Stomach (tissue), 19 donors: ENCODE measurements at places on chromosomes 7 and 10. TPM values are rescaled to one million over a fixed set of nuclear protein-coding genes. Genes with fewer than 3 reads are reported as not detected.

OLAH gene
- not detected for polyA plus RNA-seq

MAGI2 gene
- polyA plus RNA-seq = 1.4 TPM

MEST gene
- 4.8 TPM for polyA plus RNA-seq

THNSL1 gene
- 1.3 TPM for polyA plus RNA-seq

C10orf143 gene
- polyA plus RNA-seq = 11.6 TPM

GRCh38 chr7:108055611-108056021 lies 52.7 kb upstream of the LAMB1 start:
- DNase-seq = no peak
- H3K27ac ChIP-seq = no peak overlapping the region
- H3K4me3 ChIP-seq = no peak overlapping the region
- no peaks in the 10 kb centered on the region for H3K4me1 ChIP-seq
- H3K36me3 ChIP-seq = no peaks in the 10 kb centered on the region

GRCh38 chr10:89550509-89550908 lies 15.1 kb upstream of the SLC16A12 start:
- no peaks in the 10 kb centered on the region for H3K27me3 ChIP-seq
- peak overlapping the region; percentile 31 for H3K27ac ChIP-seq
- peaks cover 10% of the 10 kb centered on the region for H3K4me1 ChIP-seq
- peak; percentile 83 for DNase-seq
- H3K4me3 ChIP-seq = no peak overlapping the region

DNA sequence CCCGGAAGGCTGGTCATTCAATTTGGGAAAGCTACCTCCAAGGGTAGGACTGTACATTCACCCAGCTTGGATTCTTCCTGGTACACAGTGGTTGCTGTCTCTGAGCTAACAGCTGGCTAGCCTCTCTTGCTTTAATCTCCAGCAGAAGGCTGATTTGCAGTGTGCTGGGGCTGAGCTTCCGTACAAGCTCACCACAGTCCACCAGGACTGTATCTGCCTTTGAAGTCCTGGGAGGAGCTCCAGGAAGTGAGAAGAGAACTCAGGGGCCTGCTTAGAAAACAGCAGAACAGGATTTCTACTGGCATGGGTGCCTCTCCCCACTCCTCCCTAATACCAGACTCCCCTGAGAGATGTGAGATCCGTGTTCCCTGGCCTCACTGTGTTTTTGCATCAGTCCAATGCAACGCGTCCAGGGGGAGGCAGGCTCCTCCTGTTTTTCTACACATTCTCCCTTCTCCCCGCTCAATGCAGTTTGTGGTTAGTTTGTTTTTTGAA lies 6.6 kb downstream of the AFAP1L2 start:
- peaks cover 28% of the 10 kb centered on the region for H3K4me1 ChIP-seq
- H3K4me3 ChIP-seq = peak overlapping the region; percentile 0
- no peaks in the 10 kb centered on the region for H3K36me3 ChIP-seq
- DNase-seq = peak; percentile 59

DNA sequence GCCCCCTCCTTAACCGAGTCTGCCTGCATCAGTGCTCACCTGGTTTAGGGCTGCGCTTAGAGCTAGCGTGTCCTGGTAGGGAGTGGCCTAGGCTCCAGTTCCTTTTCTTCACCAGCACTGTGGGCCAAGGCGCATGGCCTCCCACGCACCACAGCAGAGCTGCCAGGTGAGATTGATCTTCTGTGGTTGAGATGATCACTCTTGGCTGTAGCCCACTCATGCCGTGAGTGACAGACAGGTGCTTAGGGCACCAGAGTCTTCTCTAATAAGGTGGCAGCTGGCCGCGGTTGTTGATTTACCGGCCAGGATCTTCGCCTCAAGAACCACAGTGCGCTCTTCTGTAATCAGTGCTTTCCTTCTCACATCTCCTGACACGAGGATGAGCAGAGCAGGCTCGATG lies 157.2 kb upstream of the INSYN2A start:
- DNase-seq = no peak
- H3K27me3 ChIP-seq = no peaks in the 10 kb centered on the region
- H3K4me1 ChIP-seq = no peaks in the 10 kb centered on the region
- peaks cover 32% of the 10 kb centered on the region for H3K36me3 ChIP-seq
- no peak overlapping the region for H3K27ac ChIP-seq

GRCh38 chr10:68666280-68666760 lies 54.7 kb upstream of the CCAR1 start:
- H3K4me1 ChIP-seq = no peaks in the 10 kb centered on the region
- no peak for DNase-seq
- no peak overlapping the region for H3K27ac ChIP-seq
- H3K27me3 ChIP-seq = no peaks in the 10 kb centered on the region
- no peak overlapping the region for H3K4me3 ChIP-seq

- no peaks in the 10 kb centered on the region for H3K36me3 ChIP-seq
- H3K27ac ChIP-seq = no peak overlapping the region
- no peaks in the 10 kb centered on the region for H3K27me3 ChIP-seq
- no peak for DNase-seq
Observed at GRCh38 chr10:15516256-15517085, 145.4 kb upstream of the FAM171A1 start.
